ENCODE measurements at places on chromosomes 1 and 21. TPM values are rescaled to one million over a fixed set of nuclear protein-coding genes. Genes with fewer than 3 reads are reported as not detected.

Gene GFI1
- total RNA-seq: not detected

DNA sequence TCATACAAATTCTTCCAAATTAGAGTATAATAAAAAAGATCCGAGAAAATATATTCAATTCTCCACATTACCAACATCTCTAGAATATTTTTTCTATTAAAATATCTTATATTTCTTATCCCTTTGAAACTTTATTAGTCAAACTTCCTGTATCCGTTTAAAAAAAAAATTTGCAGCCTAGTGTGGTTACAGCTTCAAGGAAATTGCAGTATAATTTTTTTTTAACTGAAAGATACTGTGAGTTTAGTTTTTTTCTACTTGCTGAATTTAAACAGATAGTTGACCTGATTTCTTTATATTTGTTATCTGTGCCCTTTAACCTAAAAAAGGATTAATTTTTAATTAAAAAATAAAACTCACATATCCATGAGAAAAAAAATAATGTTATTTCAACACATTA is 1.5 kb downstream of the RGS18 start:
- no peaks in the 10 kb centered on the region for H3K36me3 ChIP-seq
- DNase-seq: no peak
- H3K27me3 ChIP-seq: no peaks in the 10 kb centered on the region
- peak overlapping the region; percentile 0 for H3K4me3 ChIP-seq
- no peaks in the 10 kb centered on the region for H3K4me1 ChIP-seq

DNA sequence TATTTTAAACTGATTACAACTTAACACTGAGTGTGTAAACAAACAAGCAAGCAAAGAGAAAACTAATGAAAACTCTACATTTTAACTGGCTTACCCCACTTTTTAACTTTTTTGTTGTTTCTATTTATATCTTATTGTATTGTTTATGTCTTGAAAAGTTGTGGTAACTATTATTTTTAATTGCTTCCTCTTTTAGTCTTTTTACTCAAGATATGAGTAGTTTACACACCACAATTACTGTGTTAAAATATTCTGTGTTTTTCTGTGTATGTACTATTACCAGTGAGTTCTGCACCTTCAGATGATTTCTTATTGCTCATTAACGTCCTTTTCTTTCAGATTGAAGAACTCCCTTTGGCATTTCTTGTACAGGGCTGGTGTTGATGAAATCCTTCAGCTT is 4.7 kb upstream of the HHAT start:
- no peak for DNase-seq
- H3K4me1 ChIP-seq: no peaks in the 10 kb centered on the region
- no peak overlapping the region for H3K27ac ChIP-seq
- H3K27me3 ChIP-seq: no peaks in the 10 kb centered on the region
- H3K4me3 ChIP-seq: no peak overlapping the region

DNA sequence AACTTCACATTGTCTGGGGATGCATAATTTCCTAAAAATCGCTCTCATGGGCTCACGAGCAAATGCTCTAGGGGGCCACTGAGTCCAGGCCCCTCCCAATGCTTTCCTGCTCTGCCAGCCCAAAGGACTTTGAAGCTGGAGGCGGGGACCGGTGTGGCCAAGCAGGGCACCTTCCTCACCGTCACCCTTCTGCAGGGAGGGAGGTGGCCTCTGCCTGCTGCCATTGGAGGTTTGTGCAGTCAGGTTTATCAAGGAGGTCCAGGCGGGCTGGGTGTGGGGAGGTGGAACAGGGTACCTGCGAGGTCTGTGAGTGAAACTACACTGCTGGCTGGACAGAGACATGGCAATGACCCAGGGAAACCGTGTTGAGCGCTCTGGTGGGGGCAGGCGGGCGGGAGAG is 58.1 kb upstream of the TRAPPC10 start:
- DNase-seq: no peak
- H3K27ac ChIP-seq: peak overlapping the region; percentile 51
- no peaks in the 10 kb centered on the region for H3K36me3 ChIP-seq
- H3K4me3 ChIP-seq: no peak overlapping the region
- peaks cover 41% of the 10 kb centered on the region for H3K4me1 ChIP-seq

- H3K4me1 ChIP-seq: no peaks in the 10 kb centered on the region
- DNase-seq: no peak
- H3K27ac ChIP-seq: no peak overlapping the region
- no peaks in the 10 kb centered on the region for H3K36me3 ChIP-seq
- H3K4me3 ChIP-seq: peak overlapping the region; percentile 76
- no peaks in the 10 kb centered on the region for H3K27me3 ChIP-seq
Observed at GRCh38 chr1:2557482-2558400, 1.6 kb downstream of the TNFRSF14 start.

GRCh38 chr1:41020109-41020576 is 1.4 kb downstream of the SLFNL1 start:
- H3K27me3 ChIP-seq: no peaks in the 10 kb centered on the region
- DNase-seq: no peak
- no peaks in the 10 kb centered on the region for H3K4me1 ChIP-seq
- H3K36me3 ChIP-seq: peaks cover 28% of the 10 kb centered on the region
- H3K27ac ChIP-seq: no peak overlapping the region
- no peak overlapping the region for H3K4me3 ChIP-seq

- no peaks in the 10 kb centered on the region for H3K27me3 ChIP-seq
- DNase-seq: no peak
- H3K4me3 ChIP-seq: peak overlapping the region; percentile 1
- no peak overlapping the region for H3K27ac ChIP-seq
Observed at GRCh38 chr1:247905910-247906503, 10.6 kb downstream of the OR2W3 start.

- H3K27me3 ChIP-seq: peaks cover 6% of the 10 kb centered on the region
- H3K27ac ChIP-seq: peak overlapping the region; percentile 61
- peak overlapping the region; percentile 23 for H3K4me3 ChIP-seq
- H3K4me1 ChIP-seq: peaks cover 6% of the 10 kb centered on the region
- H3K36me3 ChIP-seq: no peaks in the 10 kb centered on the region
Observed at GRCh38 chr21:46091631-46092025, 6.3 kb upstream of the COL6A2 start.

DNA sequence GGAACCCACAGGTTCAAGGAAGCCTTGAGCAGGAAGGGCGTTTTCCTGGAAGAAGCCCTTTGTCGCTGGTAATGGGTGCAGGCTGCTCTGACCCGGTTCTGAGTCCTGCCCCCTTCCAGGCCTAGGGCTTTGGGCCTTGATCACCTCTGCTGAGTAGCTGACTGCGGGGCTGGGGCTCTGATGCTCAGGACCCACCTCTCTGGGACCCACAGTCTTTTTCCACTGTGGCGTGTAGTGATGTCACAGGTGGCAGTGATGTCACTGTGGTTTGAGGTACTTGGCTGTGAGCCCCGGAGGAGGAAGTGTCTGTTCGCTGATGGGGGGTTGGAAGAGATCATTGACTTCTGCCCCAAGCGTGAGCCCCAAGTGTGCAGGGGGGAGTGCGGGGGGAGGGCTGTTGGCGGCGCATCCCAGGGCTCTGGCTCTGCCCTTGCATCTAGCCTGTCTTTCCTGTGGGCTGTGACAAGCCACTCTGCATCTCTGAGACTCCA is 6.9 kb downstream of the TNFRSF1B start:
- no peak overlapping the region for H3K4me3 ChIP-seq
- H3K27me3 ChIP-seq: no peaks in the 10 kb centered on the region
- H3K27ac ChIP-seq: peak overlapping the region; percentile 41

GRCh38 chr1:171998711-171999110 is 157.4 kb downstream of the DNM3 start:
- no peaks in the 10 kb centered on the region for H3K36me3 ChIP-seq
- no peak overlapping the region for H3K4me3 ChIP-seq
- H3K4me1 ChIP-seq: no peaks in the 10 kb centered on the region
- H3K27ac ChIP-seq: no peak overlapping the region
- no peak for DNase-seq
